ENCODE measurements at places on chromosomes 1 and 21. TPM values are rescaled to one million over a fixed set of nuclear protein-coding genes. Genes with fewer than 3 reads are reported as not detected.

Gene S100A1
- 12.4 TPM for total RNA-seq

Gene AK5
- 0.97 TPM for total RNA-seq

Gene NKAIN1
- total RNA-seq: not detected

Gene GJC2
- total RNA-seq: 7.1 TPM

Gene C1orf210
- total RNA-seq: not detected

Gene MCL1
- total RNA-seq: 291 TPM

Gene KCNN3
- 11.4 TPM for total RNA-seq

Gene NPR1
- total RNA-seq: 47.2 TPM

Gene OLFML2B
- 1.2 TPM for total RNA-seq

Gene ZNF593OS
- not detected for total RNA-seq

Gene PKLR
- not detected for total RNA-seq

Gene LRRIQ3
- total RNA-seq: not detected

Gene LCE5A
- not detected for total RNA-seq

Gene SAMSN1
- total RNA-seq: 2.9 TPM

Gene LIN28A
- total RNA-seq: not detected

Gene COQ8A
- 118 TPM for total RNA-seq

Gene LZIC
- 25.4 TPM for total RNA-seq

Gene RGS21
- not detected for total RNA-seq

Gene RGSL1
- total RNA-seq: not detected

Gene CLIC6
- under 0.01 TPM for total RNA-seq

Gene S100B
- 38.2 TPM for total RNA-seq

Gene TEX38
- total RNA-seq: not detected

Gene NMNAT2
- 1.7 TPM for total RNA-seq

Gene ADCY10
- total RNA-seq: 0.17 TPM

Gene MIB2
- 62.5 TPM for total RNA-seq

Gene CELA2B
- total RNA-seq: not detected

Gene SH2D5
- total RNA-seq: 0.42 TPM
